ENCODE measurements at places on chromosomes 13 and 19. TPM values are rescaled to one million over a fixed set of nuclear protein-coding genes. Genes with fewer than 3 reads are reported as not detected.

CBARP gene
- 1.3 TPM for polyA plus RNA-seq

CCL25 gene
- polyA plus RNA-seq = 0.32 TPM

ZNF791 gene
- 23.8 TPM for polyA plus RNA-seq

TMPRSS9 gene
- 1.1 TPM for polyA plus RNA-seq

LMTK3 gene
- 1.7 TPM for polyA plus RNA-seq

KIR3DL2 gene
- polyA plus RNA-seq = not detected

ZNF563 gene
- 5.5 TPM for polyA plus RNA-seq

CYP2A6 gene
- 0.22 TPM for polyA plus RNA-seq

ZNF441 gene
- 10.6 TPM for polyA plus RNA-seq

ZNF134 gene
- polyA plus RNA-seq = 26.6 TPM

TNFRSF19 gene
- polyA plus RNA-seq = 96.2 TPM

METTL21C gene
- 0.13 TPM for polyA plus RNA-seq

ZNF835 gene
- polyA plus RNA-seq = 3.1 TPM

OR7A5 gene
- not detected for polyA plus RNA-seq

CLC gene
- polyA plus RNA-seq = 1.3 TPM
